ENCODE measurements at places on chromosomes 16 and 17.
A peak's percentile ranks its signal among the peaks of the same experiment; 100 is the strongest.

DNA sequence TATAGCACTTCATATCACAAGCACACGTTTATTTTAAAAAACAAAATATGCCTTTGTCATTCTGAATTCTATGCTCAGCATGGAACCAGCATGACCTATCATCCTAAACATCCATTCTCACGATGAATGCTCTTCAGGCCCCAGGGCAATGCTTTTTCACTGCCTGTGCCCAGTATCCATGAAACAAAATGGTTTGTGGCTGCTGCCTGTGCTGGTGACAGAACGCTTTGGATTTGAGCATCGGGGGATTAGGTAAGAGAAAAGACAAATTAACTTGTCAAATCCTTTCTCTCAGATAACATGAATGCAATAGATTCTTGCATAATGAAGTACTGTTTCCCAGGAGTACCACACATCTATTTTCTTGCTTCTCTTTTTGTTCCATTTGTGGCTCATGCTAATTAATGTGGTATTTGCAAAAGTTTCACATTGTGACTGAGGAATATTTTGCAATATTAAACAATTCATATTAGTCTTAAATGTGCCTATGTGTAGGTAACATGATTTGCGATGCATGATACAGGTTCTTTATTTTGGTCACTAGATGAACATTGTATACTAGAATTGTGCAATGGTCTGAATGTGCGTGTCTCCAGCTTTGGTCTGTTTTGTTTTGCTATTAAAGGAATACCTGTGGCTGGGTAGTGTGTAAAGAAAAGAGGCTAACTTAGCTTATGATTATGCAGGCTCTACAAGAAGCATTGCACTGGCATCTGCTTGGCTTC lies 25.8 kb upstream of the SRSF1 start:
- DNase-seq: no peak

DNA sequence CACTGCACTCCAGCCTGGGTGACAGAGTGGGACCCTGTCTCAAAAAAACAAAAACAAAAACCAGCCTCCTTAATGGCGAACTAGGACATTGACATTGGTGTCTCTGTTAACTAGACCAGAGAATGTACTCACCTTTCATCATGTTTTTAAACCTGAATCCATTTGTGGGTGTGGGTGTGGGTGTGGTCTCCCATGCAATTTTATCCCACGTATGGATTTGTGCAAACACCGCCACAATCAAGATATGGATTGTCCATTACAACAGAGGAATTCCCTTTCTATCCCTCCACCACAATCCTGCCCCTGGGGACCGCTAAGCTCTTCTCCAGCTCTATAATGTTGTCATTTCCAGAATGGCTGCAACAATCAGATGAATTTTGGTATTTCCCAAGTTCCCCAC lies 49.9 kb downstream of the DNAH17 start:
- no peak for DNase-seq

DNA sequence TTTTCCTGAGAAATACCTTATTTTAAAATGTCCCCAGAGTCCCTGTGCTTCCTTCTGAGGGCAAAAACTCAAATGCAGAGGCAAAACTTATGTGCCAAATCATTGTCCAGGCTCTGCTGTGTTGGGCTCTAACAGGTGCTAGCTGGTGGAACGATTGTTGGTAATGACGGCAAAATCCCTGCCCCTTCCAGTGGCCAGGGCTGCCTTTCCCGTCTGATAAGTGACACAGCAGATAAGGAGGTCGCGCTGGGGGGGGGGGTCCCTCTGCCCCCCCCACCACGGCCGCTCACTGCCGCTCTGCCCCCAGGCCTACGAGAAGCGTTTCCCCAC lies 29.1 kb downstream of the SEC14L5 start:
- DNase-seq: peak; percentile 13

GRCh38 chr17:21249920-21250703 lies 3.1 kb downstream of the NATD1 start:
- no peak for DNase-seq

GRCh38 chr17:14330492-14330962 lies 29.6 kb downstream of the HS3ST3B1 start:
- no peak for DNase-seq

GRCh38 chr17:14308965-14309879 lies 8.3 kb downstream of the HS3ST3B1 start:
- DNase-seq: peak; percentile 94

DNA sequence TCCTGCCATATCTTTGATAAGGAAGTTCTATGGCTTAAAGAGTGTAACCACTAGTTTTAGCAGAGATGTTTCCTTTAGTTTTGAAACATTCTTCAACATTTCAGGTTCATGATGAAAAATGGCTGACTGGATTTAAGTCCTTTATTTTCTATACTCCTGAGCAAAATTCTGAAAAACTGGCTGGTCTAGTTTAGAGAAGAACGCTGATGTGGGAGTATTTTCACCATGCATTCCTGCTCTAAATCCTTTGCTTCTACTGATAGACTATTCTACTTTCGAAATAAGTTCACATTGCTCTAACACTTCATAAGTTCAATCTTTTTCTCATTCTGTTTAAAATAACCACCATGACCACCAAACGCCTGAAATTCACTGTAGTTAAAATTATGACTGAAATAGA lies 281.9 kb downstream of the FTO start:
- DNase-seq: no peak

DNA sequence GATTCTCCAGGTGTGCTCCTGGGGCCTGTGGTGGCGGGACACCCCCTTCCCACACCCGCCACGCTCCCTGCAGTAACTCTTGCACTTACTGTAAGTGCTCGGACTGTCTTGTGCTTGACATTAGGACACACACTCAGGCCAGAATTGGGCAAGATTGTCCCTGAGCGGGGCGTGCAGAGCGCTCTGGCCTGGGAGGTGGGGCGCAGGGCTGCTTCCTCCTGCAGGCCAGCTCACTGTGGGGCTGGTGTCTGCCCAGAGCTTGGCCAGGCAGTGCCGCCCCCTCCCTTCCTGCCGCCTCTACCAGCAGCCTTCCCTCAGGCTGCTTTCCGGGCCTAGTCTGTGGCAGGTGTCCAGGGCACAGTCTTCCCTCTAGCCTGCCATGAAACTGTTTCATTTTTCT lies 6.1 kb upstream of the ATP6V0C start:
- no peak for DNase-seq

DNA sequence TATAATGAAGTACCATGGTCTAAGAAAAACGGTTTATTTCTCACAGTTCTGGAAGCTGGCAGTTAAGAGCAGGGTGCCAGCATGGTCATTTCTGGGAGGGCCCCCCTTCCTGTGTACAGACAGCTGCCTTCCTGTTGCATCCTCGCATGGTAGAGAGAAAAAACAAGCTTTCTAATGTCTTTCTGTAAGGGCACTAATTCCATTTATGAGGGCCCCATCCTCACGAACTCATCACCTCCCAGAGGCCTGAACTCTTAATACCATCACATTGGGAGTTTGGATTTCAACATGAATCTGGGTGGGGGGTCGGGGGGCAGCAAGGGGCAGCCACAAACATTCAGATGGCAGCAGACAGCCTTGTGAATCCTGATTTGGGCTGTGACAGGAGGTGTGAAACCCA lies 149.7 kb downstream of the CCDC182 start:
- no peak for DNase-seq

- DNase-seq: no peak
Measured at GRCh38 chr16:60905811-60906210, 1130.4 kb downstream of the CDH8 start.

- DNase-seq: no peak
Measured at GRCh38 chr17:46000757-46001156, 1.7 kb downstream of the STH start.

- DNase-seq: no peak
Measured at GRCh38 chr16:75113541-75114121, 2.9 kb downstream of the LDHD start.

DNA sequence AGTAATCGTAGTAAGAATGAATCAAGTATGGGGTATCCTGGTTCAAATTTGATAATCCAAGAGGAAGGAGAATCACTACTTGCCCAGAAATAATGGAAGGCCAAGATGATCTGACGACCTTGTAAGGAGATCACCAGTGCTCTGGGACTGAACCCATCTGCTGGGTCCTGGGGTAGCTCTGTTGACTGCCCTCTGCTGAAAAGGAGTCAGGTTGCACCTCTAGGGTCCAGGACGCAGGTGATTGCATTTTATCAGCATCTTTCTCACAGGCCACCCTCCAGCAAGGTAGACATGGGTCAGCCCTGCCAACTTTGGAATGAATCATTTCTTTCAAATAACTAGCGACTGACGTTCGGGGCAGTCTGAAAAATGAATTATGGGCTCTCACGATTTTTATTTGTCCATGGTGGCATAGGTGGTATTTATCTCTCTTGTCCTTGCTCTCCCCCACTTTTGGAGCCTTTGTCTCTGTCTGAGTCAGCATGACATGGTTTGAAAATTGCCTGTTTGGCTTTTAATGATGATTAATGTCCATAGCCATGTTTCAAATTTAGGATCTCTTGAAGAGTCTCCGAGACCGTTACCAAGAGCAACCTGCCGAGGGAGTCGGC lies 163.7 kb downstream of the MSI2 start:
- DNase-seq: no peak

GRCh38 chr16:12265108-12265507 lies 288.6 kb downstream of the SNX29 start:
- DNase-seq: no peak

GRCh38 chr17:40005520-40005919 lies 9.7 kb upstream of the CSF3 start:
- no peak for DNase-seq

DNA sequence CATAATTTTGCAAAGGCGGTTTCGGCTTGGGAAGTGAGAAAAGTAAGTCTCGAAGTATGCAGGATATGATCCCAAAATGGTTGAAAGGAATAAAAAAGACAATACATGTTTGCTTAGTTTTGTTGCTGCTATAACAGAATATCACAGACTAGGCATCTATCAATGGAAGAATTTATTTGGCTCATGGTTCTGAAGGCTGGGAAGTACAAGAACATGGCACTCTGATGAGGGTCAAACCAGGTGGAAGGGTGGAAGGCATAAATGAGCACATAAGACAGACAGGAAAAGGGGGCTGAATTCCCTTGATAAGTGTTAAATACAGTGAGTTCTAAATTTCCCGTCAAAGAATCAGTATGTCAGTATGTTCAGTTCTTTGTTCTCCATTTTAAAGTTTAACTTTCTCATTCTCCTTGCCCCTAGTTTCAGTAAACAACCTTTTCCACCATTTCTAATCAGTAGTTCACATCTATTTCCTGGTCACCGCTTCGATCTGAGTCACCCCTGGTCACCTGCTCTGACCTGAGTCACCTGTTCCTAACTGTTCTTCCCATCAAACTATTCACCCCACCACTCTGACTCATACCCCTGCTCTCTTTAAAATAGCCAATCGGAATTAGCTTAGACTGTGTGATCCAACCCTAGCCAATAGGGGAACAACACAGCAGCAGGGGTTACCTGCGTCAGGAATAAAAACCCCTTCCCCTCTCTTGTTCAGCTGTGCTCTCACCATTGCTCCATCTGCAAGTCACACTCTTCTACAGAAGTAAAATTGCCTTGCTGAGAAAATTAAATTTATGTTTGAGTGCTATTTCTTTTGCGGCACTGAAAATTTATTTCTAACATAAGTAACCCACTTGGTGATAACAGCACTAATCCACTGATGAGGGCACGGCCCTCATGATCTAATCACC lies 240.8 kb downstream of the STX8 start:
- DNase-seq: no peak

- DNase-seq: no peak
Measured at GRCh38 chr16:4064950-4065352, 51.3 kb downstream of the ADCY9 start.

GRCh38 chr17:81091774-81092517 lies 57.0 kb downstream of the BAIAP2 start:
- no peak for DNase-seq

- DNase-seq: no peak
Measured at GRCh38 chr16:70647441-70648359, 1.3 kb downstream of the IL34 start.

DNA sequence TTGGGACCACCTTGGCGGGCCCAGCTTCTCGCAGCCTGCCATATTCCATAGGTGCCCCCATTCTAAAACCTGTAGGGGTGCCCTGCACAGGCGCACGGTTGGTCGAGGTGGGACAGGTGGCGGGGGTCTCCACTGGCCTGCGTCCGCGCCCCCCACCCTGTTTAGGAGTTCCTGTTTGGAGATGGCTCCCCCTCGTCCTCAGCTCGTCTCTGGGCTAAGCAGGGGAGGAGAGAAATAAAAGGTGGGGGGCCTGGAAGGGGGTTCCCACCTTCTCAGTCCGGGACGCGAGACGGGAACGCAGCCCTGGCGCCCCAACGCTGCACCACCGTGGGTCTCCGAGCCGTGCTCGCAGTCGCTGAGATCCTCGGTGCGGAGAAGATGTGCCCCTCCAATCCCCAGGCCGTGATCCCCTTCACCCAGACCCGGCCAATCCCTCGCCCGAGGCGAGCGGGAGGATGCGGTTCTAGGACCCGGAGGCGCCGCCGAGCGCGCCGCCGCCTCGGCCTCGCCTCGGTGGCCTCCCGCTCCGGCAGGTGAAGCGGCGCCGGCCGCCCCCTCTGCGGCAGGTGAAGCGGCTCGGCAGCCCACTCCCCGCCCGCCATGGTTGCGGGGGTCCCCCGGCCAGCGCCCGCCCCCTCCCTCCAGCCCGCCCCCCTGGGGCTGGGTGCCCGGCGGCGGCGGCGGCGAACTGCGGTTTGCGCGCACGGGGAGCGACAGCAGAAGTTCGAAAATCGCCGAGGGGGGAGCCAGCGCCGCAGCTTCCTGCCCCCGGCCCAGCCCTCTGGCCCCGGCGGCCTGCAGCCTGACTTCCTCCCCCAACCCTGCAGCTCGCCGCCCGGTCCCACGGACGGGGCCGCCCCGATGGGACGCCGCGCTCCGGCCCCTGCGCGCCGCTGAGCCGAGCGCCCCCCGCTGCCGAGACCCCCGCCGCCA lies at the start of gene FMNL1:
TSS of gene FMNL1 (plus strand) at position 805 of the 933 bp plus-strand sequence. CDS start 240 bp downstream, outside the sequence.
- DNase-seq: peak; percentile 60

- DNase-seq: no peak
Measured at GRCh38 chr16:19184823-19185509, 16.9 kb downstream of the SYT17 start.

DNA sequence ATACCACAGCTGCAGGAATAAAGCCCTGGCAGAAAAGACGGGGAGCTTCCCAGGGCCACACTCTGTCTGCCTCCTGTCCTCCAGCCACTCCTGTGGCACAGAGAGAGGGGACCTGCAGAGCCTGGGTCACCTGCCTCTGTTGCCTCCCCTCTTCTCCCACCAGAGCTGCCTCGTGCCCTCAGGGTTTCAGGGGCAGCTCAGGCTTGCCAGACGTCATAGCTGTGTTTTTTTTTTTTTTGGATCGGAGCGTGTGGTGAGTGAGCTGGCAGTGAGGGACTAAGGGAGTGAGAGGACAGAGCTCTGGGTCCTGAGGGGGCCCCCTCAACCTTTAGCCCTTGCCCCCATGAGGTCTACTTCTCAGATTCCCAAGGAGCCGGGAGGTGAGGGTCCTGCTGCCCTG lies 2.1 kb downstream of the PIK3R6 start:
- DNase-seq: no peak

All from K562 (cell line).